Cardiac ventricle fibroblast (primary cell): ENCODE measurements at places on chromosomes 5 and 9. TPM values are rescaled to one million over a fixed set of nuclear protein-coding genes. Genes with fewer than 3 reads are reported as not detected.

The CCDC183 gene
- 0.39 and 1.1 TPM in 2 replicates for total RNA-seq

The PSD2 gene
- total RNA-seq, result not detected in 2 replicates

The AFAP1L1 gene
- 28.3 and 33.6 TPM in 2 replicates for total RNA-seq

The GMCL2 gene
- total RNA-seq, result not detected in 2 replicates

The ROPN1L gene
- 0.54 TPM in 1 of 2 replicates, not detected in the other for total RNA-seq

The PCDH12 gene
- total RNA-seq, result 2.5 and 4.6 TPM in 2 replicates

The C7 gene
- 11,125 and 16,943 TPM in 2 replicates for total RNA-seq

The NDUFAF2 gene
- 42.0 and 45.3 TPM in 2 replicates for total RNA-seq

The KLF4 gene
- total RNA-seq, result 11.1 and 11.4 TPM in 2 replicates

The PNPLA7 gene
- total RNA-seq, result 1.9 and 3.3 TPM in 2 replicates

The CMBL gene
- total RNA-seq, result 24.8 and 28.4 TPM in 2 replicates

The ANKDD1B gene
- total RNA-seq, result 0.15 and 0.31 TPM in 2 replicates

The DND1 gene
- total RNA-seq, result not detected in 2 replicates

The ARHGAP26 gene
- 2.5 and 4.4 TPM in 2 replicates for total RNA-seq

The PRDM9 gene
- not detected in 2 replicates for total RNA-seq

The PCDHA11 gene
- not detected in 2 replicates for total RNA-seq

The PDE8B gene
- not detected in 2 replicates for total RNA-seq

The HMCN2 gene
- total RNA-seq, result 0.06 TPM in 1 of 2 replicates, not detected in the other

The IL33 gene
- total RNA-seq, result 127 and 138 TPM in 2 replicates

The SPINK6 gene
- total RNA-seq, result 1.1 and 1.2 TPM in 2 replicates

The SLC9A3 gene
- 3.0 and 3.1 TPM in 2 replicates for total RNA-seq

The CDC14B gene
- 8.0 and 8.9 TPM in 2 replicates for total RNA-seq

The ADGRD2 gene
- not detected in 2 replicates for total RNA-seq

The NR4A3 gene
- 0.12 TPM in 1 of 2 replicates, not detected in the other for total RNA-seq

The TRIO gene
- total RNA-seq, result 62.0 and 86.4 TPM in 2 replicates

The PCAT7 gene
- total RNA-seq, result not detected in 2 replicates

The NIPSNAP3A gene
- 11.0 and 13.2 TPM in 2 replicates for total RNA-seq

The PRR16 gene
- total RNA-seq, result 21.3 and 29.0 TPM in 2 replicates

The TMEM252 gene
- not detected in 2 replicates for total RNA-seq

The ADRA1B gene
- 0.83 and 1.7 TPM in 2 replicates for total RNA-seq

The CDKN2B-AS1 gene
- 1.2 and 3.1 TPM in 2 replicates for total RNA-seq

The SLC34A1 gene
- not detected in 2 replicates for total RNA-seq

The PRUNE2 gene
- 12.7 and 15.6 TPM in 2 replicates for total RNA-seq

The SNCB gene
- 0.10 and 0.56 TPM in 2 replicates for total RNA-seq

The SLCO6A1 gene
- total RNA-seq, result not detected in 2 replicates

The UBAC1 gene
- 25.6 and 28.1 TPM in 2 replicates for total RNA-seq

The ANXA2R gene
- 2.5 and 3.6 TPM in 2 replicates for total RNA-seq
